Breast epithelium (tissue), 4 donors: ENCODE measurements at places on chromosomes 16 and 17.
A peak's percentile ranks its signal among the peaks of the same experiment; 100 is the strongest.

DNA sequence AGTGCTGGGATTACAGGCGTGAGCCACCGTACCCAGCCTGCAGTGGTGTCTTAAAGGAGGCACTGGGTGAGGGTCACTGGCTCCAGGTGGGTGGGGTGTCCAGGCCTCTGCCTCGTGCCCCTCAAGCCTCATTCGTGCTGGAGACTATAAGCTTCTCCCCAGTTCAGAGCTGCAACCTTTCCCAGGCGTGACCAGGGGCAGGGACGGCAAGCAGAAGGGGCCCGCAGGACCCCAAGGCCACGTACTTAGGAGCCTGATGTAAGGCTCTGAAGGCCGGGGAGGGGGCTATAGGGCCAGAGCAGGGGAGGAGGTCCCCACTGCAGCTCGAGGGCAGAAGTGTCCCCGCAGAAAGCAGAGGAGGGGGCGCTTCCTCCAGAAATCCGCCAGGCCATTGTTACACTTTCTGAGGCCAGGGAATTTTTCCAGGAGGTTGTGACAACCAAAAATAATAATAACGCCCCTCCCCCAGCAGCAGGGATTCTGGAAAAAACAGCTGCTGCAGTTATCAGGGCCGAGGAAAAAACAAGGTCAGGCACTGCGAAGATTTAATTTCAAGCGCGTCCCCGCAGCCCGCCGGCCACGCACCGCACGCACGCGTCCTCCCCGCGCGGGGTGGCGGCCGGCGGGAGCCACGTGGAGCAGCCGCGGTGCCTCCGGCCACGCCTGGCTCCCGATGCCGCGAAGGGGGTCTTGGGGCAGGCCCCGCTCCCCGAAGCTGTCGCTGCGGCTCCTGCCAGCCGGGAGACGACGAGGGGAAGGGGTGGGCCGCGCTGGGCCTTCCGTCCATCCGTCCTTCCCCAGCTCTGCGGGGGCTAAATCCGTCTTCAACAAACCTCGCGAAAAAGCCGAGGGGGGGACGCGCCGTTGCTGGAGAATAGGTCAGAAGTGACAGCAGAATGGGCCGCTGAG lies 45.8 kb upstream of the SLC38A10 start:
- no peak for DNase-seq

GRCh38 chr17:56325313-56326000 lies 172.2 kb downstream of the ANKFN1 start:
- DNase-seq = no peak

DNA sequence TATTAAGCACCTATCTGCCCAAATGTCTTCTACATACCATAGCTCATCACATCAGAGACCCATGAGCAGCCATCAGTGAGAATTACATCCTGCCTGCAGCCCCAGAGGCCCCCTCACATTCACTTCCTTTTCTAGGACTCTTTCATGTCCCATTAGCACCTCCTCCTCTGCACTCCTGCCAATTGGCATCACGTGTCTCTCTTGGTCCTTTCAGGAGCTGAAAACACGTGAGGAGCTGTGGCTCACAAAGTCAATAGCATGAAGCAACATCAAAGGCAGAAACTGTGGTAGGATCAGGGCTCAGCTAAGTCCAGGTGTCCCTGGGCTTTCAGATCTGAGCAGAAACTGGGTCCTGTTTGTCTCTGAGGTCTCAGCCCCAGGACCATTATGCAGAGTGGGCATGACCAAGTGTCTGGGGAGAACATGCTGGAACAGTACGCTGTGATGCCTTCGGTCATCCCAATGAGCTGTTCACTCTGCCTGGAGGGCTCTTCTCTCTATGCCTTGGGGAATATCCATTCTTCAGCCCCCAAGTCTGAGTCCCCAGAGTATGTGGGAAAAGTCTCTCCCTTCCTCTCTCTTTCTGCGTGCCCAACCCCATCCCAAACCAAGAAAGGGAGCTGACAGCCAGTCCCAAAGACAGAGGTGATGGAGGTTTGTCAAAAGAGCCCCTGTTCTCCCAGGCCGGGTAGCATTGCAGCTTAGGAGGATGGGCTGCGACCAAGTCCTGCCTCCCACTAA lies 457.0 kb upstream of the CDH5 start:
- peak; percentile 30 for DNase-seq

DNA sequence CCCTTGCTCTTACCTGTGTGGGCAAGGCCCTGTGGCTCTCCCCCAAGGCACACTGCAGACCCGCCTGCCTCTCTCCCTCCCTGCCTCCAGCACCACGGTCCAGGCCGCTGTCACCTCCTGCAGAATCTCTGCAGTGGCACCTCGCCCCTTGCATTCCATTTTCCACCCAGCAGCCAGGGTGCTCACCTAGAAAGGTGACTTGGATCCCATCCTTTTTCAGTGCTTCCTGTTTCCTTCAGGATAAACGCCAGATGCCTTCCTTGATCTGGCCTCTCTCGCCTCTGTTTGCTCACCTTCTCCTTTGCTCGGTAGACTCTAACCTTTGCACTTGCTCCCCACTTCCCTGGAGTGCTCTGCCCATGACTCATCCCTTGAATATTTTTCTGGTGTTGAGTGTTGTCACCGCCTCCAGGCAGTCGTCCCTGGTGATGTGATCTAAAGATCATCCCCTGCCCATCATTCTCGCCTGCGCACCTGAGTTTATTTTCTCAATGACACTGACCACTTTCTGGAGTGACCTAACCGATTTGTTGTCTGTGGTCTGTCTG lies 79.2 kb upstream of the LGALS9 start:
- no peak for DNase-seq

DNA sequence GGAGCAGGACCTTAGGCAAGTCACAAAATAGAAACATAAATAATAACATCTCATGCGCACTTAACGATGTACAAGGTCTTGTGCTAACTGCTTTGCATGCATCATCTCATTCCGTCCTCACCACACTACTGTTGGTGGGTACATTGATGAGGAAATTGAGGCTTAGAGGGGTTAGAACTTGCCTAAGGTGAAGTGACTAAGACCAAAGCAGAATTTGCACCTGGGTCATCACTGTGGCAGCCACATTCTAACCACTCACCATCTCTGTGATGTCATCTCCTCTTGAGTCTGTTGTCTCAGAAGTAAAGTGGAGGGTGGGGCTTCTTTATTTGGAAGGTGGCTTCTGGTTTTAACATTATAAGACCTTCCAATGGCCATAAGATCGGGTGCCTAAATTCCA lies 20.4 kb upstream of the TRIM25 start:
- DNase-seq = no peak

- no peak for DNase-seq
These were observed 17.3 kb upstream of the HEXD start for GRCh38 chr17:82400830-82401229.

- DNase-seq = no peak
These were observed 67.9 kb downstream of the TNRC6C start for GRCh38 chr17:78026381-78026780.

GRCh38 chr17:61456688-61457225 lies 4.5 kb downstream of the TBX4 start:
- no peak for DNase-seq

DNA sequence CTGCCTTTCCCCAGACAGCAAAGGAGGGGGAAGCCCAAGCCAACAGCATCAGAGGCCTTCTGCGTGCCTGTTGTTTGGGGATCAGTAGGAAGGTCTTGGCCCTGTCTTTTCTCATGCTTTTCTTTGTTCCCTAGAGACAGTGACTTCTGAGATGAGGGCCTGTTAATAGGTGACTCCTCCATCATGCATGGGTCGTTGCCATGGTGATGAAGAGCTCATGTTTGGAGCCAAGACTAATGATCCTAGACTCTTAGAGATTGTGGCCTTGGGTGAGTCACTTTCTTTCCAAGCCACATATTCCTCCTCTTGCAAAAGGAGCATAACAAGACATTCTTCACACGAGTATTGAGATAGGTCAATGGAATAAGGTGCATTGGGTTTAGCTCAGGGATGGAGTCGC lies 201.1 kb upstream of the ASIC2 start:
- DNase-seq = no peak

- no peak for DNase-seq
These were observed 18.0 kb upstream of the PMFBP1 start for GRCh38 chr16:72189865-72190371.

DNA sequence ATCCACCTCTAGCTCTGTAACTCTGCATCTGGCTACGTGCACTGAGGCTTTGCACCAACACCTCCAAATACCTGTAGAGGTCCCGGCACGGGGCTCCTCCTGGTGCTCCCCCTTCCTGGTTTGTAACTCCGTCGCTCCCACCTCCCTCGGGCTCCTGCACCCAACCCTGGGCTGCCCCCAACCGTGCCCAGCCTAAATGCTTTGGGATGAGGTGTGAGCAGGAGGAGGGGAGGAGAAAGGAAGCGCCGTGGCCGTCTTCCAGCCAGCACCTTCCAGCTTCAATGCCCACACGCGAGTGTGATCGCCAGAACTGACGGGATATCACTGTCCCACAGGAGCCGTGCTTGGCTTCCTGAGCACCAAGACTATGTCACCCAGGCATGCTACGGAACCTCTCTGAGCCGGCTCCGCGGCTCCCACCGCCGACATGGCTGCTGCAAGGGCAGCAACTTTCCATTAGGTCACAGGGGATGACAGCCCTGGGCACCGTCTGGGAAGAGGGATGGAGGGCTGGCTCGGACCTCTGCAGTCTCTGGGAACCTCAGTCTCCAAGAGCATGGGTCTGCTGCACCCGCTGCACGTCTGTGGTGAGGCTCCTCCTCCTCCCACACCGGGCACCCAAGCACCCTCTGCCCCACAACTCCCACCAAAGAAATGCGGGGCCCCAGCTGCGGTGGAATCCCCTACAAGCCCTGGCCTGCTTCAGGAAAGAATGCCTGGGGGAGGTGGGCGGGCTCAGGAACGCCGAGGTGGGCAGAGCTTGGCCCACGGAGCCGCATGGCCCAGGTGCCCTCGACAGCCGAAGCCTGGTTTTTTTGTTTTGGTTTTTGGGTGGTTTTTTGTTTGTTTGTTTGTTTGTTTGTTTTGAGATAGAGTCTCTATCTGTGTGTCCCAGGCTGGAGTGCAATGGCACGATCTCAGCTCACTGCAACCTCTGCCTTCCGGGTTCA lies 6.4 kb upstream of the SLC38A10 start:
- no peak for DNase-seq

GRCh38 chr16:30876867-30877266 lies 17.0 kb downstream of the BCL7C start:
- DNase-seq = no peak

DNA sequence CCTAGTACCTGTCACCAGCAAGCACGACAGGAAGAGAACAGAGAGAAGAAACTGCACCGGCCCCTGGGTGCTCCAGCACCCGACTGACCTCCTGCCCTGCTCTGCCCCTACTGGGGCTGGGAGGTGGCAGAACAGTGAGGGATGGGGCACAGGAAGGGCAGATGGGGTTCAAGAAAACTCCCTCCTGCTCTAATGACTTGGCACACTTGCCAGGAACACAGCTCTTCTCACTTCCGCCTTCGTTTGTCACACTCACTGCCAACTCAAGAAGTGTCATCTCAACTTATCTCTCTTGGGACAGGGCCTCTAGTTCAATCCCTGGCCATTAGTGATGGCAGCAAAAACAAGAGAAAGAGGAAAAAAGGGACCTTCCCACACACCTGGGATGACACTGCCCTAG lies 42.7 kb upstream of the ICAM2 start:
- no peak for DNase-seq

GRCh38 chr17:27475070-27475673 lies 18.9 kb downstream of the KSR1 start:
- no peak for DNase-seq

GRCh38 chr17:77704048-77704815 lies 254.3 kb upstream of the TNRC6C start:
- DNase-seq = no peak

- no peak for DNase-seq
These were observed 65.8 kb upstream of the PLCG2 start for GRCh38 chr16:81713295-81713772.

- DNase-seq = no peak
These were observed 380.8 kb downstream of the SLC39A11 start for GRCh38 chr17:72711521-72712310.

- DNase-seq = no peak
These were observed 10.0 kb downstream of the USP32 start for GRCh38 chr17:60381958-60382357.

DNA sequence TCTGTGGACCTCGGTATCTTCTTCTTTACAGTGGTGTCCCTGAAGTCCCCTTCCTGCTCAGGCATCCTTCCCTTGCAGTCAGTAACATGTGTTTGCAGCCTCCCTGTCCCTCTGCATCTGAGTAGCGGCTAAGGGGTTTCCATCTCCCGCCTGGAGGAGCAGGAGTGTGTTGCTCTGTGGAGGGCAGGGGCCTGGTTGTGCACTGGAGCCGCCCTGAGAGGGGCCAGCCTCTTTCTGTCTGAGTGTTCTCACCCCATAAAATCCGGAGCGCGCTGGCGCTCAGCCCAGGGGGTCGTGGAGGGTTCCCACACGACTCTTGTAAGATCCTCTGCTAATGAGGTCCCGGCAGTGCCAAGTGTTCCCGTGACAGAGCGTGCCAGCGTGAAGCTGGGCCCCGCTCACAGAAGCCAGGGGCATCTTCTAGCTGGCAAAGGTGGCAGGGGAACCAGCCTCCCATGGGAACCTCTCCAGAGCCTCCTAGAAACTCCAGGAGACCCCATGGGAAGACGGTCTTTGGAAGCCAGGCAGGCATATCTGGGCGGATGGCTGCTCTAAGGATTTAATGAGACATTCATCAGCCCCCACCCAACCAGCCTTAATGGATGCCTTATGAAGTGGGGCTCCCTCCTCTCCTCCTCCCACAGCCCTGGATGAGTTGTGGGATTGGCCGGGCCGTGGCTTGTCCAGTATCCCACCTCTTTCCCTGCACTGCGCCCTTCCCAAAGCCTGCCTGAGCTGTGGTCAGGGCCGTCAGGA lies 91.4 kb upstream of the GSE1 start:
- no peak for DNase-seq

DNA sequence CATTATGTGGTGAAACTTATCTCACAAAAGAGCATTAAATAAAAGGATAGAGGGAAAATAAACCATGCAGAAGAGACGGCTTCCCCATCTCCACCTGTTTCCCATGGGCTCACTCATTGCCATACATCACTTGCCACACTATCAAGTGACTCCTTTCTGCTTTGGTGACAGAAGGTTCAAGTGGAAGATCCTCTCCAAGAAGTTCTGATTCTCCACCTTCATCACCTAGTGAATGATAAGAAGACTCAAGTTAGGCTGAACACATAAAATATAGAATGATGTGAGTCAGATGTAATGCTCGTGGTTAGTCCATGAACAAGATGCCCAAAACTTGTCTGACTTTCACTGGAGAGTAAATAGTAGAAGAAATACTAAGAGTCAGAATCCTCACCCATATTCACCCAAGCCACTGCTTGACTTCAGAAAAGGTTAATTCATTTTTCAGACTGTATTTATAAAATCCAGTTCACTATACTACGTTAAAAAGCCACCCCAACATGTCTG lies 100.1 kb upstream of the TOB1 start:
- no peak for DNase-seq

- no peak for DNase-seq
These were observed 16.7 kb upstream of the BLMH start for GRCh38 chr17:30308406-30308805.

DNA sequence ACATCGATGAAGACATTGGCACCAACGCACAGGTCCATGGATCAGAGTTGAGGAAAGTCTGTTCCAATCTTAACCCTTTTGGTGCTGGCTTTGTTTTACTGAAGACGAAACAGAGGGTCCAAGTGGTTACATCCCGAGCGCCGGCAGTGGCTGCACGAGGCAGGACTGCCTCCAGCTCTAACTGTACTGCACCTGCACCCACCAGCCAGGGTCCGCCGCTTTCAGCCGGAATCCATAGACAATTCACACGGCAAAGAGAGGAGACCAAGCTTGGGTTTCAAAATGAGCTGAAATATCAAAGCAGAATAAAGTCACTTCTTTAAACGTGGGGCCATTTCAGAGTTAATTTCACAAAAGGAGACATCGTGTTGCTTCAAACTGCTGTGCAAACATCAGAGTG lies 21.2 kb upstream of the ZC3H18 start:
- DNase-seq = no peak

- DNase-seq = no peak
These were observed 8.3 kb downstream of the CDH16 start for GRCh38 chr16:66910175-66910940.
